Trophoblast cell (in vitro differentiated cells and primary cell): ENCODE measurements at places on chromosomes 12 and 14.

DNA sequence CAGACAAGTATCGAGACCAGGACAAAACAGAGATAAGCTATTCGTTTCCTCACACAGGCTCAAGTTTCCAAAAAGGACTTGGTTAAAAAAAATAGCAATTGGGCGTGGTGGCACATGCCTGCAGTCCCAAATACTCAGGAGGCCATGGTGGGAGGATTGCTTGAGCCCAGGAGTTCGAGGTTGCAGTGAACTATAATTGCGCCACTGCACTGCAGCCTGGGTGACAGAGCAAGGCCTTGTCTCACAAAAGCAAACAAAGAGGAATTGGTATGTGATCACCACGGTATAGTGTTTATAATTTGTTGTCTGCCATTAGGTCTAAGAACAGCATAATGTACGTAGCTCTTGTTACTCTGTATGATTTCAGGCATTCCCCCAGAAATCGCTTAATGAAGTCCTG is 175.3 kb downstream of the DERA start:
- DNase-seq = no peak

DNA sequence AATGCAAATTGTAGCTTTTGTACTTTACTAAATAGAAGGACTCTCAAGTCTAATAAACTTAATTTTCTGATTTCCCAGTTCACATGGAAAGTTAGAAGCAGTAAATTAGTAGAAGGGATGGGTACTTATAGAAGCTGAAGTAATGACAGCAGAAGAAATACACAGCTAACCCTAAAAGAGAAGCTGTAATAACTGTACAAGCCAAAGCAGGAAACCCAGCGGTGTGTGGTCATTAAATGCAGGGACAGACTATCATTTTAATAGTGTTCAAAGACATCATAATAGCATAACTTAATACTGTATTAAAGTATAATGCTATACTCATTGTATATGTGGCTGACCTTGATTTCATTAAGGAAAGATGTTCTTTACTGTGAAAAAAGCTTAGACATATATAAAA is 74.9 kb downstream of the PCNX1 start:
- no peak for DNase-seq

GRCh38 chr14:41830714-41831406 is 224.2 kb downstream of the LRFN5 start:
- DNase-seq = no peak

- no peak for DNase-seq
Observed at GRCh38 chr12:57143454-57143853, 4.0 kb downstream of the LRP1-AS start.
